ENCODE measurements at places on chromosomes 1 and 21.

DNA sequence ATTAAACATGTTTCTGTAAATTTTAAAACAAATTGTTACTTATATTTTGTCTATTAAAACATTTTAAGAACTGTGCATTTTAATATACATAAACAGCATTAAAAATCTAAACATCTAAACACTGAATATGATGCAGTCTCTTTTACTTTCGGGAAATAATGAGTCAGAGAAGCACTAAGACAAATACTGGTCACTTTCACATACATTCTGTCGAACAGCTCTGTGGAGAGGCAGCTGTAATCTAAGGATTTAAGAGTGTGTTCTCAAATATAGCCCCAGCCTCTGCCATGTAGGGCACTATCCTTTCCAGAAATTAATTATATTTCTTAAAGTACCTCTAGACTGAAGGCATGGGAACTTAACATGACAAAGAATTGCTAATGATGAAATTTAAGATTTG is 89.6 kb upstream of the PTGFR start:
- DNase-seq = no peak

- DNase-seq = no peak
Measured at GRCh38 chr21:34946916-34947534, 102.1 kb downstream of the RUNX1 start.

DNA sequence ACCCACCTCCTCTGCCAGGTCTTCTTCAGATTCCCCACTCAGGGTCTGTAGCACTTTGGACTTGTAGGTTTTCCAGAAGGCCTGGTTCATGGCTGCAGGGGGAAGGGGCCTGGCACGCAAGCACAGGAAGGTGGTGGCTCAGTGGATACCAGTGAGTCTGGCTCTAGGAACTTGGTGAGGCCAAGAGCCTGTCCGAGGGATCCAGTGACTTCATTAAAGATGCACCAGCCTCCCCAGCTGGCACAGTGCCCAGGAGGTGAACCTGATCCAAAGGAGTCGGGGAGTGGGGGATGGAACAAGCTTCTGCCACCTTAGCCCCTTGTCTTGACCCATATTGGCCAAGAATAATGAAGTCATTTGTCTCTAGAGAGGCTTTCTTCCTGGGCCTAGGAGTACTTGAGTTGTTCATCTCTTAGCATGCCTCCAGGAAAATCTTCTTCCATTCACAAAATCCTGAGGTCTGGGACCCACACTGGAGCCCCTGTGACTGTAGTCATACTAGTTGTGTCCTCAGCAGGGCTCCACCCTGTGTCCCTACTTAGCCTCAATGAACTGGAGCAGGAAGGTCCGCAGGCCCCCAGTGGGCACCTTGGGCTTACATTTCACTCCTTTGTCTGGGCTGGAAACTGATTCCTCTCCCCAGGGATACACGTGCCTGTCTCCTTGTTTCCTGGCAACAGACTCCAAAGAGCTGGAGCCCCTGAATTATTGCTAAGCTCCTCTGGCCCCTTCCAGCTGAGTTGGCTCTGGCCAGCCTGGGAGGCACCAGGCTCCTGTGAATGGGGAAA is at the start of gene C1orf232:
C1orf232 (minus strand) TSS at position 554 of the 788 bp plus-strand sequence; CDS start at position 90, 464 bp downstream.
- DNase-seq = no peak

GRCh38 chr1:63824451-63824850 is 50.6 kb downstream of the ROR1 start:
- DNase-seq = no peak

GRCh38 chr1:26530410-26530894 is 891 bp downstream of the RPS6KA1 start:
- DNase-seq = no peak

DNA sequence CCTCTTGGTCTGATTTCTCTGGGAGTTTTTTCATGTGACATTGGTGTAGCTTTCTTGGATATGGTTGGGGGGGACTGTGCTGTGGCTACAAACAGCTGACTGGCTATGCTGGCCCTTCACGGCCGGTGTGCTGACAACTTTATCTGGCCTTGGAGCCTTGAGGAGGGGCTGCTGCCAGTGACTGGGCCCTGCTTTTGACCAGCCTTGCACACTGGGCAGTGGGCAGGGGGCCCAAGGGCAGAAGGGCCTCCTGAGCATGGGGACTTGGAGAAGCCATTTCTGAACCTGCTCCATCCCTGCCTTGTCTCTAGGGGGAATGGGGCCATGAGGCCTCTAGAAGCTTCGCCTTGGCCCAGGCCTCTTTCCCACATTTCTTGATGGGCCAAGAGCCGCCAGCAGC is 139.6 kb downstream of the CAMTA1 start:
- DNase-seq = no peak

DNA sequence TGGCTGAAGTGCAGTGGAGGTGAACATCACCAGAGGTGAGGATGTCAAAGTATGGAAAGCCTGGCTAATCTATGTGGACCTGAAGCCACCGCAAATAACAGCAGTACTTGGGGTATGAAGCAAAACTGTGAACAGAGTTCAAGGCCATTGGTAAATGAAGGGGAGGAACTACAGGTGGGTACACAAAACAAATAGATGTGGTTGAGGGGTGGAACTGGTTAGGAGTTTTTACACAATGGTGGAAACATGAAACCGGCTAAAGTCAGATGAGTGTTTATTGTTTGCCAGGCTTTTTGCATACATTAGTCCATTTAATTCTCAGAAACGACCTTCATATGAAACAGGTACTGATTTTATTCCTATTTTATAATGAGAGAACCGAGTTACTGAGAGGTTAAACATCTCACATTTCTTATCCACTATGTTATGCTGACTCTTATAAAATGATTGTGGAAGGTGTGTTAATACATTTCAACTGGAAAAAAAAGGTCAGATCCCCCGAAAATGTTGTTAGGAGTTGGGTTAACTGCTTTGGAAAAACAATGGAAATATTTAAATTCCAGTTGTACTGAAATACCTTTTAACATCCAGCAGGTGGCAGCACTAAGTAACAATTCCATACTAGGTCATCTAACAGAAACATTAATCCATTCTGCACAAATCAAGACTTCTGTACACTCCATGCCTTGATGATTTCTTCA is 44.3 kb upstream of the GTF2B start:
- DNase-seq = no peak

DNA sequence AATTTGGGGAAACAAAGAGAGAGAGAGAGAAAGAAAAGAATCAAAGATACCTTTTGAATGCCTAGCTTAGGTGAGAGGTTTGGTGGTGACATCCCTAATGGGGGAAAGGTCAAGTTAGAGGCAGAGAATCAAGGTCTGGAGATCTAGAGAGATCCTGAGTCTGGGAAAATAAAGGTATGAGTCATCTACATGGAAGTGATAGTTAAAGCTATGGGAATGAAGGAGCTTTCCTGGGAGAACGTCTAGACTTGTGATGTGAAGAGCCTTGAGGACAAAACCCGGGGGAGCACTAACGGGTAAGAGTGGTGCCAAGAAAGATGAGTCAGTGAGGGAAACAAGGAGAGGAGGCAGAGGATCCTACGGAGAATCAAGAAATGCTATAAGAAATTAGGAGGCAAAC is 110.8 kb upstream of the RUNX1 start:
- DNase-seq = no peak

DNA sequence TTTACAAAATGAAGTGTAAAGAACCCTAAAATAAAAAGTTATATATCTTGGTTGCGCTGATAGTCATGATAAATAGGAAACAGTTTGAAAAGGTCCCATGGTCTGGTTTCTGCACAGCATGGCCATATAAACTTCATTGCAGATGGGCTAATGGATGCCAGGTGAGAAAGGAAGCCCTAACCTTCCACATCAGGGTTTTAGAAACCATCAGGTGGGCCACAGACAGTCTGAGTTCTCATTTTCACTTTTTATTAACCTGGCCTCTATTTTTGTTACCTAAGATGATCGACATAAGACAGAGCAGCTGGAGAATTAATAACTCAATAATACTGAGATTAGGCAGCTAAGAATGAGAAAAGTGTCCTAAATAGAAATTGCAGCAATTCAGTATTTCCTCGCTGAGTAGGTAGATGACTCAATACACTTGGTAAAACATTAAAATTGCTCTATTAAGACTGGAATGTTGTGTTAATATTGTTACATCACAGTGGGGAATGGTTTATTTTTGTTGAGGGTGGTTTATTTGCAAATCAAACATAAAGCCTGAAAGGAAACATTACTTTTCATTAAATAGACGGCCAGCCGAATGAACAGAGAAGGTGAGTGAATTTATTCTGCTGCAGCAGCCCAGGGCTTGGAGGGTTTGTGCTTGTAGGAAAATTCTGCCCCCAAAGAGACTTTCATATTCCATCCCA is 21.1 kb downstream of the C1orf21 start:
- DNase-seq = no peak

GRCh38 chr1:118110580-118110979 is 74.4 kb downstream of the SPAG17 start:
- no peak for DNase-seq

DNA sequence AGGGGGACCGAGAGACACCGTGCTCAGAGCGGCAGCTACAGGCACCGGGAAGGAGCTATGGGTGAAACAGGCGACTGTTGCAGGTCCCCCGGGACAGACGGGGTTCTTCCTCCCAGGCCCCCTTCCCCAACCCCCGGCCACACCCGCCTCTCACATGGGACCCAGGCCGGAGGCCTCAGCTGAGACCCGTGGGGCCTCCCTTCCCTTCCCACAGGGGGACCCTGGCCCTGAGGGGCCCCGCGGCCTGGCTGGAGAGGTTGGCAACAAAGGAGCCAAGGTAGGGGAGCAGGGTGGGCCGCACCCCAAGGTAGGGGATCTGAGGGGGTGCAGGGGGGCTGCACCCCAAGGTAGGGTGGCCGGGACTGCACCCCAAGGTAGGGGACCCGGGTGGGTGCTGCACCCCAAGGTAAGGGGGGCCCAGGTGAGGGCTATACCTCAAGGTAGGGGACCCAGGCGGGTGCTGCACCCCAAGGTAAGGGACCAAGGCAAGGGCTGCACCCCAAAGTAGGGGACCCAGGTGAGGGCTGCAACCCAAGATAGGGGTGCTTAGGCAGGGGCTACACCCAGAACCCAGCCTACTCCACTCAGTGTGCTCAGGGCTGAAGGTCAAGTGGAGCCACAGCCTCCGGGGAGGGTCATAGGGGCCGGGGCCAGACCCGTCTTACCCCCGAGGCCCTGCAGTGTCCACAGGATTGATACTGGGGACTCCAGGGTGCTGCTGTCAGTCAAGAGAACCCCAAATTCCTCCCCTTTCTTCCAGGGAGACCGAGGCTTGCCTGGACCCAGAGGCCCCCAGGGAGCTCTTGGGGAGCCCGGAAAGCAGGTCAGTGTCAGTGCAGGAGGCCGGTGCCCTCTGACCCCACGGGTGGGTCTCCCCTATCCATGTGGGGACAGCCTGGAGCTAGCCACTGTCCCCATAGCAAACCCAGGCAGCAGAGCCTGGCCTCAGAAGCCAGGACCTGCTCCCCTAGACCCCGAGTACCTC is 22.7 kb downstream of the COL6A2 start:
- DNase-seq = no peak

DNA sequence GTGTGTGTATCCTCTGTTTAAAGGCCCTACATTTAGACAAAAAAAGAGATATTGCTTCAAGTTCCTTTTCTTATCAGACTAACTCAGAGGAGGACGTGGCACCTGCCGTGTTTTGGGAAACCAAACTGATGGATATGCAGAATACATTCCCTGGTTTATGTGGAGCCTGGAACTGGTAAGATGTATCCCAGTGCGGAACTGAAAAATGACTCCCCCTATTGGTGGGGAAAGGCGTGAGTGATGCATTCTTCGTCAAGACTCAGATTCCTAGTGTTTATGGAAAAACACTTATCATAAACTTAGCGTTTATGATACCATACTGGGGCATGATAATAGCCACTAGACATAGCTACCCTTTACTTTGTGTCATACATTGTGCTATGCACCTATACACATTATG is 154.2 kb downstream of the ZNF326 start:
- DNase-seq = no peak

DNA sequence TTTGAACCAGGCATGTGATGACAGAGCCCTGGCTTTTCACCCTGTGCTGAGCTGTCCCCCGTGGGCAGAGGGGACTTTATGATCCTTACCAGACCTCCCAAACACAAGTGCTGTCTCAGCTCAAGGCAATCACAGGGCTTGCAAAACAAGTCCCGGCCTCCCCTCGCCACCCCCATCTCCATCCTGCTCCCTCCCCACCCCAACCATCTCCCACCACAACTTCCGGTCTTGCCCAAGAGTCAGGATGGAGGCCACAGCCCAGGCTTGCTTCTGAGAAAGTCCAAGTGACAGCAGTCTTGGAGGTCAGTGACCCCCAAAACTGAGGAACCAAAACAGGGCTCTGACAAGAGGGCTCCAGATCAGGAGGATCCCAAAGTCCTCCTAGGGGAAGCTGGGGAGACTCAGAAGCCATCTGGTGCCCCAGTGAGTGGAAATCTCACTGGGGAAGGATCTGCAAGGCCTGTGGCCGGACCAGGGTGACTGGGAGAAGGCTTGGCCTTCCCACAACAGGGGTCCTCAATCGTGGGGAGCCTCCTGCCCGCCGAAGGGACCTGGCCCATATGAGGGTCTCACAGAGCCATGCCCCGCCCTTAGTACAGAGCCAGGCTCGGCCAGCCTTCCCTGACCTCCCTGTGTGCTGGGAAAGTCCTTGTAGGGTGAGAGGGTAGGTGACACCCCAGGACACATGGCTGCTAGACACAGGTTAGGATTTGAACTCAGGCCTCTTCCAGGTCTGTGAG is 4.5 kb upstream of the SDC3 start:
- DNase-seq = no peak

DNA sequence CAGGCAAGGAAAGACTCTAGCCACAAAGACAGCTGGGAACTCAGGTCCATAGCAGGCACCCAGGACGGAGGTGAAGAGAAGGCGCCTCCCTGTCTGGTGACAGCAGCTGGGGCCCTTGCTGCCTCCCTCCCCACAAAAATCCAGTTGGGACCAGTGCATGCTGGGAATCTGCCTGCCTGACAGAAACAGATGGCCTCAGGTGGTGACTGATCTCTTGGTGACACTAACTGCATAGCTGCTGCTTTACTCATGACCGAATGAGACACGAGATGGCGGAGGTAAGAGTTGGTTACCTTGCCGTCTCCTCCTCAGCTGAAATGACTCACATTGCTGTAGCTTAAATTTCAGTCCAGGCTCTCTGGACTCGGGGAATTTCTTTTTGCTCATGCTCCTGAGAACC is 130.3 kb downstream of the FGGY start:
- no peak for DNase-seq

DNA sequence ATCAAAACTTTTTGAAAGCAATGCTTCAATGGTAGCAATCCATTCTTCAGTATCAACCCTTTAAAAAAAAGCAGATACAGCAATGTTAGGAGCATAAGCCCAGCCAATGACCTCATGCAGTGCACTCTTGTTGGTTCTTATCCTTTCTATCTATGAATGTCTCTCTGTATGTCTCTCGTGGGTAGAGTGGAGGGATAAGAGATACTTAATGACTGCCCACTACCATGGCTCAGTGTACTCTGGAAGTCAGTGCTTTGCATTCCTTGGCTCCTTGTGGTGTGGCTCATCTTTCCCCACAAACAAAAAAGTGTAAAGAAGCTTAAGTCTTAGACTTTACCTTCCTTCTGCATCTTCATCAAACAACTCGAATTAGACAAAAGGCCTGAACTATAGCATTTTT is 50.3 kb downstream of the PCSK9 start:
- no peak for DNase-seq

GRCh38 chr1:229297746-229298145 is 26.8 kb downstream of the RAB4A start:
- DNase-seq = no peak

GRCh38 chr1:28509705-28510272 is 3.9 kb downstream of the RCC1 start:
- DNase-seq = no peak

Data from activated T-cell treated with anti-CD3 and anti-CD28 coated beads for 4 hours (primary cell).